Fibroblast of villous mesenchyme (primary cell): ENCODE measurements at places on chromosomes 2 and 18. TPM values are rescaled to one million over a fixed set of nuclear protein-coding genes. Genes with fewer than 3 reads are reported as not detected.

Gene IL37
- total RNA-seq, result 0.32 TPM in 1 of 2 replicates, not detected in the other

- peak; percentile 36 for DNase-seq
Measured at GRCh38 chr18:69686861-69687260, 260.8 kb downstream of the CD226 start.

DNA sequence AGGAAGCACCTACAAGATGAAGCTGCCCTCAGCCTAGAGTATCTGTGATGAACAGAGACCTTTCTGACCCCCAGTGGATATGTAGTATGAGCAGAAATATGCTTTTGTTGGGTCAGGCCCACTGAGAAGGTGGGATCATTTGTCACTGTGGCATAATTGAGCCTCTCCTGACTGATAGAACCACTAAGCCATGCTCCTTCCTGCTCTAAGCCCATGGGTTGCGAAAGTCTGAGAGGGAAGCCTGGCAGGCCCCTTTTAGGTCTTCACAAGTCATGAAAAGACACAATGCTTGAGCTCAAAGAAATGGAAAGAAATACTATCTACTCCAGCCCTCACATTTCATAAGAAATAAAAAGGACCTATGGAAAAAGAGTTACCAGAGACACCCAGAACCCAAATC, 127.7 kb downstream of the TNS1 start:
- peak; percentile 13 for DNase-seq

GRCh38 chr2:223889229-223889628, 51.8 kb upstream of the AP1S3 start:
- DNase-seq, result no peak

- DNase-seq, result no peak
Measured at GRCh38 chr18:33673689-33674088, 95.7 kb downstream of the ASXL3 start.

DNA sequence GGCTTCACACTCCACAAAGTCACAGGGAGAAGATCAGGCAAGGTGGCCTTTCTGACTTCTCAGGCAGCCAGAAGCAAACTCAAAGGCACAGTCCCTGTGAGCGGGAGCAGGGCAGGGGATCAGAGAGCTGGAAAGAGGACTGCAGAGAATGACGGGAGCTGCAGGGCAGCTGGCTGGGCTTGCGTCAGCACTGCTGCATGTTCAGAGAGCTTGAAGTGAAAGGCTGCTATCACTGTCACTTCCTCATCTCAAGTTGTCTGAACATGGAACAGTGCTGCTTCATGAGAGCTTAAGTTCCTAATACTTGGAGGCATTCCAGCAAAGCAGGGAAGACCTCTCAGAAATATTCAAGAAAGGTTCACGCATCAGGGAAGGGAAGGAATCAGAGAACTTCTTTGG, 20.4 kb downstream of the TGFBRAP1 start:
- peak; percentile 39 for DNase-seq

- DNase-seq, result no peak
Measured at GRCh38 chr2:54074606-54075341, 40.6 kb upstream of the ACYP2 start.
